Epithelial cell of proximal tubule (primary cell): ENCODE measurements at places on chromosomes 7 and 10.

DNA sequence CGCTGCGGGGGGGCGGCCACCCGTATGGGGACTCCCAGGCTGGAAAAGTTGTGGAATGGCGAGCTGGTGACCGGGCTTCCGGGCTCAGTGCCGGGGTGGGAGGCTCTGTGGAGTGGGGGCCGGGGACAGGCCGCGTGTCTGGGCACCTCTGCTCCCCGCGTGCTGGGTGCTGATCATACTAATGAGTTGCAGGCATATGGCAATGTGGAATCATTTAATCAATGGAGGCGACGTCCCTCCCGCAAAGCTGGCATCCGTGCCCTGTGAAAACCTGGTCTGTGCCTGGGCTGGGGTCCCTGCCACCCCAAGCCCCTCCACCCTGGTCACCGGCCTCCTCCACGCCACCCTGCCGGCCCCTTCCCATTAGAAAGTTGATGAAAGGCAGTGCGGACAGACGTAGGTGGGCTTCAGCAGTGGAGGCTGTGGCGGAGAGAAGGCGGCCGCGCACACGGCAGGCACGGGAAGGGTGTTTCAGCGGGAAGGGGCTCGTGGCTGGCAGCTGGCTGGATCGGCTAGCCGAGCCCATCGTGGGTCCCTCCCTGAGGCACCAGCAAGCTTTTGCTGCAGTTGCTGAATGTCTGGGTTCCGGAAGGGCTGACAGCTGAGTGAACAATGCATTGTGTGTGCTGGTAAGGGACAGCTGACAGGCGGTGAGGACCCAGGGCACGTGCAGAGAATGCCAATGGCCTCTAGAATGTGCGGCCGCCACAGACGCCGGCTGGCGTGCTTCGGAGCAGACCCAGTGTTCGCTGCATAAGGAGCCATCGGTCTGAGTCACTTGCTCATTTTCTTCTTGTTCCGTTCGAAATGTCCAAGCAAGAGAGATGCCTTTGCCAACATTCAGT is 1.5 kb downstream of the ADGRA1 start:
- no peak for DNase-seq

GRCh38 chr10:87961314-87961713 is 97.9 kb downstream of the PTEN start:
- DNase-seq: peak; percentile 13

DNA sequence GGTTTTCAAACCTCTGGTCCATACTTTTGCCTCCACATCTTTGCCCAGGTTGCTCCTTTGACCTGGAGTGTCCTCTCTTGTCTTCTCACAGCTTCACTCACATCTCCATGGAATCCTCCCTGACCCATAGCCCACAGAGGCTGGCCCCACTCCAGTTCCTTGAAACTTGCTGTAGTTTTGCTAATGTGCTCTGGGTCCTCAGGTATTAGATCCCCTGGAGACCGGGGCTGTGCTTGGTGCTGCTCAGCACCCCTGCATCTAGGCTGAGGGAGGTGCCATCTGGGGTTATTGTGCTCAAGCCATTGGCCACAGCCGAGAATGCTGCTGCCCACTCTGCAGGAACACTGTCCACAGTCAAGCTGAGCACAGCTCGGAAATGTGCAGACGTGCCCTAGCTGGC is 16.5 kb downstream of the KNDC1 start:
- no peak for DNase-seq

DNA sequence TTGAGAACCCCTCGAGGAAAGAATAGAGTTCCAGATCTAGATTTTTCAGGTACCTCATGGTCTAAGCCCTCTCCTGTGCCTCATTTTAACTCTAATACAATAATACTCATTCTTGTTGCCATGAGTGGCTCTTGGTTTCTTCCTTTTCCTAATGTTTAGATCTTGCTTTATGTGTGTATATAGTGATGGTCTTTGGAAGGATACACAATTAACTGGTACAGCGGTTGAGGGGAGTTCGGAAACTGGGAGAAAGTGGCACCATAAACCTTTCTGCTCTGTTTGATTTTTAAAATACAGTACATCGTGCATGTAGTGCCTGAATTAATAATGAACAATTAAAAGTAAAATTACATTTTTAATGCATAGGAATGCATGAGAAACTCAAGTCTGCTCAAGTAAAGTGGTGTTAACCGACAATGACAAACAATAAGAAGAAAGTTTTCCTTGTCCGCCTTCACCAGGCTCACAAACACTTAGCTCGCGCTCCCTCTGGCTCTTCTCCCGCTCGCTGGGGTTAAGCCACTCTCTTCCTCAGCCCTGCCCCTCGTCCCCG is 386 bp upstream of the EIF4EBP2 start:
- no peak for DNase-seq

DNA sequence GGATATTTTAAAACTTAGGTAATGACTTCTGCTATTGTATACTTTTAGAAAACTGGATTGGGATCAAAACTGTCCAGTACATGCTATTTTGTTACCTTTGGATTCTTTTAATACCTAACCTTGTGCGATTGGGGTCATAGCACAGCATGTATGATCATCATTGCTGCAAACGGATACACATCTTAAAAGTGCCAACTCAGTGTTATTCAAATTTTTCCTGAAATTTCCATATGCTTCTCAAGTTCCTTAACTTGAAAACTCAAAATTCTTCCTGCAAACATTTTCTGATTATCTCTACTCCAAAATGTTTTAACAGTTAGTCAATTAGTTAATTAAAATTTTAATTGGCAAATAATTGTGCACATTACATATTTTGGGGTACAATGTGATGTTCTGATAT is 147.5 kb downstream of the PCDH15 start:
- DNase-seq: no peak

DNA sequence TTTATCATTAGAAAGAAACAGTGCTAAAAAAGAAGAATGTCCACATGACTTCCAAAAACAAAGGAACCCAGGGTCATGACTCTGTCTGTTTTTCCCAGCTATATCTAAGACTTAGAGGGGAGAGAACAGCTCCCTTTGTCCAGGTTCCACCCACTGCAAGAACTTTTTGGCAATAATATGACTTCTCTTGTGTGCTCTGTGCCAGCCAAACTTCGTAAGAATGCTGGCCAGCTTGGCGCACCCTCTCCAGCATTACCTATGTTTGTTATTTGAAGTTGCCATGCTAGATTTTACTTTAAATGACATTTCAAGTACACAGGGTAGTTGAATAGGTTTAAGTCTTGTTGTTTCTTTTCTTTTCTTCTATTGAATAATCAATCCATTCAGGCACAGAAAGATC is 371.4 kb downstream of the KCNMA1 start:
- DNase-seq: no peak

DNA sequence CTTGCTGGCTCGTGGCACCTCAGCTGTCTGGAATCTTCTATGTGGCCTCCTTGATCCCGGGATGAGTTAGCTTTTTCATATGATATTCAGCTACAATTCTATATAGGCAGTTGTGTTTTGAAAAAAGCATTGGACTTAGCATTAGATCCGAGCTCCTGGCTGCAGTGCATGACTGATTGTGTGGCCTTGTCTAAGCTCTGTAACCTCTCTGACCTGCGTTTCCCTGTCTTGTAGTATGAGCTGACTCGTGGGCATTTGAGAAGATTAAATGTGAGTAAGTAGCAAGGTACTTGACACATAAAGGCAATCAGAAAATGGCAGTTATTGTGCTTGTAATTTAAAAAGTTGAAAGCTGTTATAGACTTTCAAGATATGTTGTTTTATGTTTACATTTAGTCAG is 85.9 kb downstream of the CCNY start:
- no peak for DNase-seq
